ENCODE measurements at places on chromosomes 3 and 15.

GRCh38 chr3:143255739-143256138, 136.2 kb downstream of the CHST2 start:
- DNase-seq = no peak

GRCh38 chr3:121836481-121836880, 1.5 kb downstream of the EAF2 start:
- DNase-seq = no peak

- no peak for DNase-seq
Observed at GRCh38 chr15:58715266-58715917, 34.1 kb downstream of the ADAM10 start.

GRCh38 chr15:79439236-79439635, 7.1 kb downstream of the MINAR1 start:
- no peak for DNase-seq

GRCh38 chr15:44883199-44883877, 73.1 kb upstream of the TERB2 start:
- DNase-seq = no peak

DNA sequence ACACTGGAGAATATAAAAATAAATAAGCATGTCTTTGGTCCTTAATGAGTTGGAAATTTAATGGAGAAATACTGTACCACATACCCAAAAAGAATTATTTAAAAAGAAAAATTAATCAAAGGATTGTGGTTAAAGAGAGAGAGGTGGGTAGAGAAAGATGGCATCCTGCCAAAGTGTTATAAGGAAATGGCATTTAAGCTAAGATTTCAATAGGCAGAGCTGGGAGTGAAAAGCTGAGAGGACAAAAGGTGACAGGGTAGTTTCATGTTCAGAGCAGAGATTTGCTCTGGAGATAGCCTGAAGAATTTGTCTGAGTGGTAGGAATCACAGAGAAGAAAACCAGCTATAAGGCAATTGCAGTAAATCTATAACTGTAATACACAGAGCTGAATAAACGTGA, 181.0 kb downstream of the SI start:
- DNase-seq = no peak

GRCh38 chr15:41930221-41930866, 36.5 kb upstream of the SPTBN5 start:
- peak; percentile 99 for DNase-seq

GRCh38 chr3:24042174-24043059, 97.3 kb downstream of the NR1D2 start:
- no peak for DNase-seq

DNA sequence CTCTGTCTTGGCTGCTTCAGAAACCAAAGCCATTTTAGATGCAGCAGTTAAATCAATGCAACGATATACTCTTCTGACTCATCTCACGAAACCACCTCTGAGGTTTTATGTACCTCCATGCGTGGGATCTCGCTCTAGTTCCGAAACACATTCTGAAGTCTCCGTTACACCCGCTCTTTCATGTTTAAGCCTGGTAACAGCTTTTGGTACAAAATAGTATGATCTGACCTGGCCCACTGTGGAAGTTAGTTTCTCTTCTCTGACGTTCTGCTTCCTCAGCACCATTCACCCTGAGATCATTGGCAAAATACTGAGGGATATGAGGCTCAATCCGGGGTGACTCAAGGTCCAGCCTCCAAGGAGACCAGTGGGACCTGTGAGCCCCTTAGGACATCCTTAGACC, 121.9 kb downstream of the TMEM266 start:
- DNase-seq = no peak

GRCh38 chr3:43071313-43071893, 34.5 kb downstream of the POMGNT2 start:
- no peak for DNase-seq

- no peak for DNase-seq
Observed at GRCh38 chr3:23217872-23218554, 14.9 kb downstream of the UBE2E2 start.

DNA sequence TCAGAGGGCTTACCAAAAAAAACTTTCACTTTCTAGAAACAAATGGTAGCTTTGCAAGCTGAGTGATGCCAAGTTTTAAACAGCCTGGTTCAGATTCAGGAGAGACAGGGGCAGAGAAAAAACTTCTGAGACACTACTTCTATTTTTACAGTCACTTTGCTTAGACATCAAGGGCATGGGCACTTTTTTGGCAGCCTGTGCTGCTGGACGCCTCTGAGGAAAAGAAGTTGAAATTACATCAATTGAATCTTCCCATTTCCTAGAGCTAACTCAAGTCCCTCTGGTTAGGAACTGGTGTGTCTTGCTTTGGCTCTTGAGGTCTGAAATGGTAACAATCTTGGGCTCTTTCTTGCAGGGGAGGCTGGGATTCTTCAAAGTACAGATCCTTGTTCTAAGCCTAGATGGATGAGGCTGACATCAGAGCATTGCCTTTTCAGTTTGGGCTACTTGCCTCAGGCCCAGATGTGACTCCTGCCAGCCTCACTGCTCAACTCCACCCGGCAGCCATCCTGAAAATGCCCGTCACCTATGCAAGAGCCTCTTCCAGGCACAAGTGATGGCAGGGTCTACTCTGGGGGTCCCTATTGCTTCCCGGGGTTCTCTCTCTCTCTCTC, 357.5 kb downstream of the FOXP1 start:
- no peak for DNase-seq

DNA sequence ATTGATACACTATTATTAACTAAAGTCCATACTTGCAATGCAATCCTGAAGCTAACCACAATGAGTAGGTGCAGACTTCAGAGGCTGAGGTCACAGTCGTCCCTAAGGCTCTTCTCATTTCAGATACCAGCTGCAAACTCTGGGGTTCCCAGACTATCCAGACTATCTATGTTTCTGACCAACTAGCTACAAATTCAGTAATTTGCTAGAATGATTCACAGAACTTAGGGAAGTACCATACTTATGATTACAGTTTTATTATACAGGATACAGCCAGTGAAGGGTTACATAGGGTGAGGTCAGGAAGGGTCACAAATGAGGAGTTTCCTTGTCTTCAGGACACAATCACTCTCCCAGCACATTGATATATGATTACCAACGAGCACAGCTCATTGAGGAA, 36.5 kb downstream of the PPM1L start:
- DNase-seq = no peak

DNA sequence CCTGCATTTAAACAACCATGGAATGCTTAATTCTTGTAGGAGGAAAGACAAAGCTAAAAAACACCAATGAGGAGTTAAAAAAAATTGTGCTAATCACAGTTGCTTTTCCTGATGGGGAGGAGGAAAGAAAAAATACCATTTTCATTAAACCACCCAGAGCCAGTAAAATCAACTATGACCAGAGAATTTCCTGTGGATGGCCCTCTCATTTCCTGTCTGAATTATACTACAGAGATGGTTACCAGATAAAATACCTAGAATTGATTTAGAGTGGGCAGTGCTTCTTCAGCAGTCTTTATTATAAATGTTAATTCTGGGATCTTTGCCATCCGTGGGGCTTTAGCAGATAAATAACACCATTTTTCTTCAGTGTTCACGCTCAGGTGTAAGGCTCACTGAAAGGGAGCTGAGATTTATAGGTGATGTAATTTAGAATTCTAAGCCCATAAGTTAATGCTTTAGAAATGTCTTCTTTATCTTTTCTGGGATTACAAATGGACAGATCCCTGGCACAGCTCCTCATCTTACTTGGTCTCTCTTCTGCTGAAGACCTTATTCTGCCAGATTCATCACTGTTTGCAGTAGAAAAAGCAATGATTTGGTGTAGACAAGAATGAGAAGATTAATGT, 37.9 kb downstream of the RETNLB start:
- DNase-seq = peak; percentile 3

- DNase-seq = no peak
Observed at GRCh38 chr3:150230037-150230436, 178.1 kb upstream of the TSC22D2 start.

DNA sequence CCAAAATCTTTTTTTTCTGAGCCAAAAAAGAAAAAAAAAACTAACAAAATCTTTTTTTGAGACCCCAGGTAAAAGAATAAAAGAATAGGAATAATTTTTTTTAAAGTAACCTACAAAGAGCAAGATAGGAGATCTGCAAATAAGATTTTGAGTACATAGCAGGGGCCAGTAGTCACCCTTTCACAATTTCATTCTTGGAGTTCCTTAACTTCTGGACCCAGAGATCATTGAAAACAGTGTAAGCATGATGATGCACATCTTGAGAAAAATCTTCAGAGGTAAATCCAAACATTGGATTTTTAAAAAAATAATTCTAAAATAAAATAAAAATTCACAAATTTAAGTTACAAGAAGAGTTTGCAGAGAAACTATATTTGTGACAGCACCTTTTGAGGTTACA, 18.8 kb downstream of the TFRC start:
- DNase-seq = no peak

GRCh38 chr3:157159037-157159761, 748 bp downstream of the CCNL1 start:
- DNase-seq = peak; percentile 40

DNA sequence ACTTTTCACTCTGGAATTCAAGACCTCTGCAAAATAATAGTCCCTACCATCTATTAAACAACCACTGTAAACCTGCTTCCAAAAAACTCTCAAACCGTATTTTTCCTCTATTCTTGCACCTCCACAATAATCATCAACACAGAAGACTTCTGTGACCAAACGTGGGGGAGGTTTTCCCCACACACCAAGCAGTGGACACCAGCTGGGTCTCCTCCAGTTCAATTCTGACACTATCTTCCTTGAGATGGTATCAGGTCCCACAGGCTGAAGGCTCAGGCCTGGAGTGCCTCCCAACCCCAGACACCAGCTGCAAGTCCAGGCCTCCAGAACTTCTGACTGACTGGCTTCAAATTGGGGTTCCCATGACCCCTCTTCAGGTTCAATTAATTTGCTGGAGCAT, 89.6 kb upstream of the RAP2B start:
- DNase-seq = no peak

GRCh38 chr3:173096994-173097785, 43.8 kb downstream of the SPATA16 start:
- DNase-seq = peak; percentile 68

GRCh38 chr15:64503640-64504039, 43.3 kb downstream of the ZNF609 start:
- DNase-seq = no peak

DNA sequence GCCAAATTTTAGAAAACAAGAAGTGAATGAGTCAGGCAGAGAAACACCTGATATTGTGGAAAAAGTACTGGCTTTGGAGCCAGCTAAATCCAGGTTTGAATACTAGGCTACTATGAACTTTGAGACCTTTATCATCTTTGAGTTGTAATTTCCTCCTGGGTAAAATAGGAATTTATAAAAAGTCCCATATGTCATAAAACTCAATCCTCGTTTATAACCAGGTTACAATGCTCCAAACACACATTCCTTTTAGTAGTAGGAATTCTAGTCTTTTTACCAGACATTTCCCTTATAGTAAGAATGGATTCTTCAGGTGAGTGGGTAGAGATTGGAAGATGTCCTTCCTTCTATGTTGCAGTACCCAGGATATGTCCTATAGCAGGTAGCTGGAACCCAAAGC, 16.7 kb upstream of the DPH6 start:
- DNase-seq = no peak

GRCh38 chr3:62405566-62405965, 32.2 kb upstream of the FEZF2 start:
- no peak for DNase-seq

DNA sequence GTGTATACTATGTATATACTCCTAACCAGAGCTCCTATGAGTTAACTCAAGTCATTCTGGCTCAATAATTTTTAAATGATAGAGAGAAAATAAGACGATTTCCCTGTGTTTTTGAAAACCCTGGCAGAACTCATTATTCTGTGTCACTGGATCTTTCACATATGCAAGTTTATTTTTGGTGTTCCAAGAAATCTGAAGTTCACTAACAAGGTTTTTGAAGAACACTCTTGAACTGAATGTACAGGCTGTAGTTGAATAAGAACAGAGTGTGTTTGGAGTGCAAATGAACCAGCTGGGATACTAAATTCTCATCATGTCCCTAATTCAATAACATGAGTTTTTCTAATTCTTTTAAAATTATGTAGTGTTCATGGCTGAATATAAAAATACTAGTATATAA, 466.9 kb upstream of the SUCLG2 start:
- DNase-seq = no peak

DNA sequence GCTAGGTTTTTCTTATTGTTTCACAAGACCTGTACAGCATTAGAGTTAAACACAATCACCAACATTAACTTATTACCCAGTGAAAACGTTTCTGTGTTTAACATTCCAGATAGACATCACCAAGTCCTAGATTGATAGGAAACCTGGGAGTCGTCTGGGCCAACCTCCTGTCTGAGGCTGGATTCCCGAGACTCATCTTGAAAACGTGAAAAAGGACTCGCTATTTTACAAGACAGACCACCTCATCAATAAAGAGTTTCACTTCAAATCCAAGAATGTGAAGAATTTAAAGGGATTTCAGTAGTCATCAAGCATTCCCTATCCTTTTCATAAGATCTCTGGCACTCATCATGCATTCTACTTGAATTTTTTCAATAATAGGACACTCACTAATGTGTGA, 626.6 kb downstream of the MCTP2 start:
- DNase-seq = no peak

- DNase-seq = peak; percentile 88
Observed at GRCh38 chr3:155069729-155070128, 10.4 kb upstream of the MME start.

DNA sequence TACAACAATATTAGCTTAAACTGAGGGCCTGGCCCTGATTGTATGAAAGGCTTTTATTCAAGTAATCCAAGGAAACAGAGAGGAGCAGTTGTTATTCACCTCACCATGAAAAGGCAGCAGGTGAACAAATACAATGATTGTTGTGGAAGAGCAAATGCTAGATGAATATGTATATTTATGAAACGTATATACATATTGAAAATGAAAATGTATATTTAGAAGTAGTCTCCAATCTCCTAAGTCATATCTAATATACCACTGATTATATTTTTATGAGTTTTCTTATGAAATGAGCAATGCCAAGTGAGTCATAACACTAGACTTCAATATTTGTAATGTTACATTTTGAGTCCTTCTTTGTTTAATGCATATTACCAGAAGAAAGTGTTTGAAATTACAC, 116.2 kb upstream of the KCNMB2 start:
- no peak for DNase-seq

GRCh38 chr3:46405301-46406019, 1.4 kb downstream of the CCR5AS start:
- no peak for DNase-seq

Measured in A172 (cell line).